Naive thymus-derived CD8-positive, alpha-beta T cell (primary cell): ENCODE measurements at places on chromosomes 6 and 20. TPM values are rescaled to one million over a fixed set of nuclear protein-coding genes. Genes with fewer than 3 reads are reported as not detected.
A peak's percentile ranks its signal among the peaks of the same experiment; 100 is the strongest.

DNA sequence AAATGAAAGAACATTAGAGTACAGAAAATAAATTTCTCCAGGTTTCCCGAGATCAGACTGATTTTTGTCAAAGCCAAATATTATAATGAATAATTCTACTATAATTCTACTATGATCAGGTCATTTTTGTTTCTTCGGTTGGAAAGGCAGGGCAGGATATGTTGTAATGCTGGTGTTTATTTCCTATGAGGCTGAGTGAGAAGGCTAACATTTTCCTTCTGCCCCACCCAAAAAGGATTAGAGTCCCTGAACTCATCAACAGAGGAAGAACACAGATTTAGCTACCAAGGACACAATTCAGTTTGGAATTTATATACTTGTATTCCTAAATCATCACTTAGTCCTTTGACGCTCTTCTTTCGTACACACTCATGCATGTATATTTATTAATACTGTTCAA lies 318.9 kb downstream of the SYNE1 start:
- H3K36me3 ChIP-seq, result no peaks in the 10 kb centered on the region
- no peak overlapping the region for H3K4me3 ChIP-seq
- H3K4me1 ChIP-seq, result no peaks in the 10 kb centered on the region
- DNase-seq, result no peak
- peaks cover 10% of the 10 kb centered on the region for H3K27me3 ChIP-seq

DNA sequence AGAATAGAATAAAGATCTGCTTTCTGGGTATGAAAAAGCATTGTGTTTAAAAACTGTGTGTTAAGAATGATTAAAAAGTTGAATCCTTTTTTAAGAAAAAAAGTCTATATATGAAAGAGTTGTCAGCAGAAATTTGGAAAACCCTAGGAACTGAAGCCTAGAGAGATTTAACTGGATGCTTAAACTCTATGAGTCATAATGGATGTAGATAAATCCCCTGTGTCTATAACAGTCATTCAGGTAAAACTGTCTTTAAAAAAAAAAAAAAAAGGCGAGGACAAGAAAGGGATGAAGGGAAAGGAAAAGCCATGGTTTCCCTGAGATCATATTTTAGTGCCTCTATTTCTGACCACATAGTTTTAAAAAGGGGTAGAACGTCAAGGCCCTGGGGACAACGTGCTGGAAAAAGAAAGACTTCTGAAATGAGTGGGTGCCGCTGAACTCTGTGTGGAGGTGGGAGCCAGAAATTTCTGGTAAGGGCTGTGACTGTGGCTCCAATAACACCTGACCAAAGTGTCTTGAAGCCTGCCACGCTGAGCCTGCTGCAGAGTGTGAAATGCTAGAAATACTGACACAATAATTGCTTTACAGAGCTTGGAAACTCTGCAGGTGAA lies 302.6 kb upstream of the ARID1B start:
- DNase-seq, result no peak
- no peak overlapping the region for H3K4me3 ChIP-seq
- H3K27me3 ChIP-seq, result no peaks in the 10 kb centered on the region
- H3K4me1 ChIP-seq, result no peaks in the 10 kb centered on the region

The TRIM40 gene
- polyA plus RNA-seq, result not detected

The ZBTB46 gene
- 0.06 TPM for polyA plus RNA-seq

The KIFC1 gene
- polyA plus RNA-seq, result 0.46 TPM

DNA sequence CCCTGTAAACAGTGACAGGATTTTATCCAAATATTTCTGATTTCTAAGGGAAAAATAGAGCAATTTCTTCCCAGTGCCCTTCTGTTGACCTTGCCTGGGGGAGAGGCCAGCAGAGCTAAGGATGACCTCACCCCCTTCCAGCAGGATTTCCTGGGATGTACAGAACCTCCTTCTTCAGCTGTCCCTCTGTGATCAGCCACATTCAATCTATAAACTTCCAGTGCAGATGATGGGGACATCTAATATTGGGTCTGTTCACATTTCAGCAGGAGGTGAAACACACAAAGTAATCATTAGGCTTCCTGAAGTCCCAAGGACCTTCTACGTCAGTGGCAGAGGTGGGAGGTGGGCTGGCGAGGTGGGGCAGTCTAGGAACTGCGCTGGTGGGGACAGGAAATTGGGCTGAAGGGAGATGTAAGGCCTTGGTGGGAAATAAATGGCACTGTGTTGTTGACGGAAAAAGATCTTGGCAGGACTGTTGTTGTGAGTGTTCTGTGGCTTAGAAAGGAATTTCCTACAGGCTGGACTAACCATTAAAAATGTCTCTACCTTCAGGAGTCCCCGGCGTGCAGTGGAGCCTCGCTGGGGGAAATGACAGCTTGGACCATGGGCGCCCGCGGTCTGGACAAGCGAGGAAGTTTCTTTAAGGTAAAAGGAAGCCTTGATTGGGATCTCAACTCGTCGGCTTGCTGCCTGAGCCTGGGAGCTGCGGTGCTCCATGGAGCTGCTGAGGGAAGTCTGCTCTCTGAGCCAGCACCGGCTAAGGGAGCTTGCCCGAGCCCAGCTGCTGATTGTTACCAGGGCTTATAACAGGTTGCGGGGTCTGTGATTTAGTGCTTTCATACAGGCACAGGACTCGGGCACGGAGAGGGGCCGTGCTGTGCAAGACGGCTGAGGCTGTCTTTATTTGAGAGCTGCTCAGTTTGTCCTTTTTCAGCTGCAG lies 127.9 kb upstream of the NAA20 start:
- no peak overlapping the region for H3K4me3 ChIP-seq
- H3K27me3 ChIP-seq, result peaks cover 28% of the 10 kb centered on the region
- H3K4me1 ChIP-seq, result no peaks in the 10 kb centered on the region
- H3K27ac ChIP-seq, result no peak overlapping the region
- DNase-seq, result no peak
- H3K36me3 ChIP-seq, result no peaks in the 10 kb centered on the region

The MAP3K5 gene
- polyA plus RNA-seq, result 3.1 TPM

DNA sequence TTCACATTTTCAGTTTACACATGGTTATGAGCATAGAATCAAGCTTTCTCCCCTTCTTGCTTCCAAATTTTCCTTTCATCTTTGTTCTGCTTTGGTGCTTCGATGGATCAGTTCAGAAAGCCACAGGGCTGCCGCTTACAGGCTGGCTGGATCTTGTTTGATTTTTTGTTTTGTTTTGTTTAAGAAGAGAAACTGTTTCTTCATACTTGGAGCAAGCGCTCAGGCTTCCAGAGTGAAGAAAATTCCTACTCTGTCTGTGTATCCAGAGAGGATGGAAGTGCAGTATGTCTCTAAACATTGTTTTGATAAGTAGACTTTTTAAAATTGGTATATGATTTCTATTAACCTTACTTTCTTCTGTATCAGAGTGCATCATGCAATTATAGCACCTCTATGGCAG lies 66.9 kb downstream of the ARID1B start:
- no peaks in the 10 kb centered on the region for H3K27me3 ChIP-seq
- peaks cover 94% of the 10 kb centered on the region for H3K4me1 ChIP-seq
- peaks cover 6% of the 10 kb centered on the region for H3K36me3 ChIP-seq
- peak overlapping the region; percentile 70 for H3K27ac ChIP-seq
- no peak overlapping the region for H3K4me3 ChIP-seq

GRCh38 chr20:61749406-61750075 lies 316.1 kb downstream of the TAF4 start:
- no peak overlapping the region for H3K4me3 ChIP-seq
- no peaks in the 10 kb centered on the region for H3K36me3 ChIP-seq
- peaks cover 1% of the 10 kb centered on the region for H3K27me3 ChIP-seq
- H3K27ac ChIP-seq, result no peak overlapping the region
- H3K4me1 ChIP-seq, result no peaks in the 10 kb centered on the region

- H3K4me3 ChIP-seq, result peak overlapping the region; percentile 49
- no peaks in the 10 kb centered on the region for H3K36me3 ChIP-seq
- peaks cover 29% of the 10 kb centered on the region for H3K4me1 ChIP-seq
- peak; percentile 15 for DNase-seq
- H3K27ac ChIP-seq, result no peak overlapping the region
Observed at GRCh38 chr20:31602779-31603441, 2.2 kb upstream of the ID1 start.

The B3GALT4 gene
- 18.7 TPM for polyA plus RNA-seq

The PAK5 gene
- not detected for polyA plus RNA-seq

- no peaks in the 10 kb centered on the region for H3K4me1 ChIP-seq
- no peak overlapping the region for H3K4me3 ChIP-seq
Observed at GRCh38 chr6:1181939-1182605, 129.8 kb upstream of the FOXQ1 start.

GRCh38 chr6:125157280-125157679 lies 3.7 kb downstream of the TPD52L1 start:
- DNase-seq, result no peak
- H3K36me3 ChIP-seq, result no peaks in the 10 kb centered on the region
- peaks cover 11% of the 10 kb centered on the region for H3K4me1 ChIP-seq
- no peak overlapping the region for H3K4me3 ChIP-seq
- peaks cover 27% of the 10 kb centered on the region for H3K27me3 ChIP-seq
- no peak overlapping the region for H3K27ac ChIP-seq

DNA sequence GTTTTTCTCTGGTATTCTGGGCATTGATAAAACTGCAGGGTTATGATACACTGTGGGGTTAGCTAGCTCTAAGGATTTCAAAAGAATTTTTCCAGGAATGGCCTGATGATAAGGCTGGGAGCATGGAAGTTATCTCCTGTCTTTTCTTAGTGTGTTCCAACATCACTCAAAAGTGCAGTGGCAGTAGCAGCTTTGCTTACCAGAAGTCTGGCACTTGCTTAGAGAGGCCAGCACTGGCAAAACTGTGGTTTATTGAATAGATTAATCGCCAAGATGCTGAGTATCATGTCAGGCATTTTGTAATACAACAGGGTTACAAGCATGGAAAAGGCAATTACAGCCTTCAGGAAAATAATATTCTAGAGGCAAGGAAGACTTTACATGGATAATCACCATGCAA lies 719.5 kb upstream of the GJE1 start:
- no peaks in the 10 kb centered on the region for H3K27me3 ChIP-seq
- H3K36me3 ChIP-seq, result peaks cover 22% of the 10 kb centered on the region
- H3K4me1 ChIP-seq, result no peaks in the 10 kb centered on the region
- H3K27ac ChIP-seq, result no peak overlapping the region
- no peak for DNase-seq

The MYLK4 gene
- 0.37 TPM for polyA plus RNA-seq

DNA sequence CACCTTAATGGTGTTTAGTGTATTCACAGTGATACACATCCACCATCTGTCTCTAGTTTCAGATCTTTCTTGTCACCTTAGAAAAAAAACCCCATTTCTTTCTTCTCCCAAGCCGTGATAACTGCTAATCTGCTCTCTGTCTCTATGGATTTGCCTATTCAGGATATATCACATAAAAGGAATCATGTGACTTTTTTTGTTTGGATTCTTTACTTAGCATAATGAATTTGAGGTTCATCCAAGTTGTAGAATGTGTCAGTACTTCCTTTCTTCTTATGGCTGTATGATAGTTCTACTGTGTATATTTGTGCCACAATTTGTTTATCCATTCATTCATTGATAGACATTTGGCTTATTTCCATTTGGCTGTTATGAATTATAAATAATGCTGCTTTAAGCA lies 57.1 kb downstream of the ITCH start:
- H3K36me3 ChIP-seq, result peaks cover 17% of the 10 kb centered on the region
- peaks cover 12% of the 10 kb centered on the region for H3K4me1 ChIP-seq
- H3K4me3 ChIP-seq, result no peak overlapping the region

GRCh38 chr6:149861603-149862423 lies 2.3 kb downstream of the LRP11 start:
- peaks cover 13% of the 10 kb centered on the region for H3K4me1 ChIP-seq
- DNase-seq, result no peak
- H3K36me3 ChIP-seq, result no peaks in the 10 kb centered on the region
- H3K27ac ChIP-seq, result no peak overlapping the region
- no peak overlapping the region for H3K4me3 ChIP-seq

DNA sequence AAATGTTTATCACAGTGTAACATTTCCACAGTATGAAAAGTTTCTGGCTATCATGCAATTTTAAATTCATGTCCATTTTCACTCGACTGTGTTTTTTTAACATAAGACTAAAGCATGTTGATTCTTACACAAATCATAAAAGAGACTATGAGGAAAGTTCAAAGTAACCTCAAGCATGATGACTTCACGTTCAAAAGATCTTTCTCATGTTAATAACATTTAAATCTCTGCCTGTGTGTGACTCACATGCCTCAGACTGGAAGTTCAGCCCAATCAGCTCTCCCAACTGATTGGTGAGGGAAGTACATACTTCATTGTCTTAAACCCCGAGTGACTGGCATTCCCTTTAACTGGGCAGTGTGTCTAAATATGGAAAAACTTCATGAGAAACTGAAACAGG lies 37.4 kb downstream of the ATXN1 start:
- no peak overlapping the region for H3K4me3 ChIP-seq
- peaks cover 20% of the 10 kb centered on the region for H3K4me1 ChIP-seq
- H3K36me3 ChIP-seq, result no peaks in the 10 kb centered on the region
- no peaks in the 10 kb centered on the region for H3K27me3 ChIP-seq
- DNase-seq, result no peak
- H3K27ac ChIP-seq, result no peak overlapping the region

GRCh38 chr6:137783710-137784109 lies 83.3 kb upstream of the TNFAIP3 start:
- no peaks in the 10 kb centered on the region for H3K36me3 ChIP-seq
- no peak for DNase-seq
- no peaks in the 10 kb centered on the region for H3K27me3 ChIP-seq
- no peak overlapping the region for H3K4me3 ChIP-seq

DNA sequence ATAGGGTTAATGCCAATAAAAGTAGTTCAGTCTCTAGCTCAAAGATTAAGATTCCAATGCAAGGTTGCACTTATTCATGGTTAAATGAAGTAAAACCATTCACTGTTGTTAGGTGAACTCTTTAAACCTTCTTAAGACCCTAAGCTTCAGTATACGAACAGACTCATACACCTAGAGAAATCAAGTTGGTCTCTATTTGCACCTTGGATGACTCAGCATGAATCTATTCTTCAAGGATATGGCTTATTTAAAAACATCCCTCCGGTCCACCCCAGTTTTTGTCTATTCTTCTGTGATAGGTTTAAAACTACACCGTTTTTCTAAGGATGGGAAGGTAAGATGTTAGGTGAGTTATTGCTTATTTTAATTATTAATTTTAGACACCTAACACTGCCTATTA lies 932 bp upstream of the TAAR9 start:
- DNase-seq, result no peak
- no peaks in the 10 kb centered on the region for H3K4me1 ChIP-seq
- peaks cover 7% of the 10 kb centered on the region for H3K27me3 ChIP-seq
- peaks cover 4% of the 10 kb centered on the region for H3K36me3 ChIP-seq

DNA sequence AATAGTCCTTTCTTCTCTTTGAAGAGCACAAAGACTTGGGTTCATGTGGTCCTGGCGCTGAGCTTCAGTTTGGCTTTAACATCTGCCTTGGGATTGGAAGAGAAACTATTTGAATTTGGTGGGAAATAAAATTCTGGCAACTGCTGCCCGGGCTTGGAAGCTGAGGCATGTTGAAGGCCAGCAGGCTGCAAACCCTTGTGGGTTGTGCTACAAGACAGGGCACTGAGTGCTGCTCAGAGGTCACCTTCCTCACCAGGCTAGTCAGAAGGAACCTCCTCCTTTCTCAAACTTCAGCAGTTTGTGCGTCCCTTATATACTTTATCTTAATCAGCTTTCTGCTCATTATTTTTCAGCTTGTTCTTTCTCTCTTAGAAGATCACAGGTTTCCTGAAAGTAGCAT lies 238.4 kb upstream of the TBX18 start:
- no peaks in the 10 kb centered on the region for H3K36me3 ChIP-seq
- no peaks in the 10 kb centered on the region for H3K4me1 ChIP-seq
- no peaks in the 10 kb centered on the region for H3K27me3 ChIP-seq
- no peak overlapping the region for H3K4me3 ChIP-seq

GRCh38 chr6:149033454-149033853 lies 284.1 kb upstream of the TAB2 start:
- no peak overlapping the region for H3K27ac ChIP-seq
- peaks cover 6% of the 10 kb centered on the region for H3K4me1 ChIP-seq
- H3K27me3 ChIP-seq, result no peaks in the 10 kb centered on the region
- no peak for DNase-seq
